ENCODE measurements at places on chromosomes 3 and 15. TPM values are rescaled to one million over a fixed set of nuclear protein-coding genes. Genes with fewer than 3 reads are reported as not detected.

The ATG7 gene
- polyA plus RNA-seq: 33.6 TPM

The PIGBOS1 gene
- polyA plus RNA-seq: 29.4 TPM

The ARRDC4 gene
- polyA plus RNA-seq: 13.0 TPM

The SEMA3B gene
- polyA plus RNA-seq: 1.1 TPM

The TTLL13 gene
- polyA plus RNA-seq: 0.08 TPM
